ENCODE measurements at places on chromosomes 5 and 9.
A peak's percentile ranks its signal among the peaks of the same experiment; 100 is the strongest.

DNA sequence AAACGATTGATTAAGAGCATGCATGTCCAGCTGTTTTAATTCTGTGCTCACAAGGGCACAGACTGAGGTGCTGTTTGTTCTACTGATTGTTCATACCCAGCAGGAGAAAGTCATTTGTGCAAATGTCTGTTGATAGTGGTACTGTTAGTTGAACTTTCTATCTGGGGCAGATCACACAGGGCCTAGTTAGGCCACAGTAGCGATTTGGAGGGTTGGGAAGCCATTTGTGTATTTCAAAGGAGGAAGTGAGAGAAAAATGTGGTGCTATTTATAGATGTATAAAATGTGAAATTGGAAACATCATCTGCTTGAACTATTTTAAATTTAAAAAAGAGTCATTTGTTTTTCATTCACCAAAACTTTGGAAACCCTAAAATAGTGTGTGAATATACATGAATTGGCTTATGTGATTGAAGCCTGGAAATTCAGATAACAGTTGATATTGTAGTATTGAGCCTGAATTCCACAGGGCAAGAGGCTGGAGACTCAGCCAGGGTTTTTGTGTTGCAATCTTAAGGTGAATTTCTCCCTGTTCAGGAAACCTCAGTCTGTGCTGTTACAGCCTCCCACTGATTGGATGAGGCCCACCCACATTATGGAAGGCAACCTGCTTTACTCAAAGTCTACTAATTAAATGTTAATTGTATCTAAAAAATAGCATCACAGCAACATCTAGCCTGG is 162.0 kb upstream of the CDKN2B start:
- no peak for DNase-seq

GRCh38 chr5:74357827-74358226 is 282.7 kb downstream of the ENC1 start:
- no peak for DNase-seq

DNA sequence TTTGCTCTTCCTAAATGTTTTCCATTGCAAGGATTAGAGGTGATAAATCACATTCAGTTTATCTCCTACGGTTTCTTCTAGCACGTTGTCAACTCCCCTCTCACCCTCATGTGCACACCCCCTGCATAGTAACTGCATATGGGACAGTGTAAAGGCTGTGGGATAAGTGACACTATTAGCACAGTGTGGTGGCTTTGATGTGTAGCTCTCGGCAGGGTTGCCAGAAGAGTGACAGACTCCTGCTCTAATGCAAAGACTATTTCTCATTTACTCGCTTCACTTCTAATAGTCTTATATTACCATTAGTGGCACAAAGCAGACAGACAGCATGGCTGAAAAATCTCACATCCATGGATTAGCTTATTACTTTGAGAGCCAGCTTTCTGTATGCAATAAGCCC is 454.6 kb downstream of the CETN3 start:
- no peak for DNase-seq

DNA sequence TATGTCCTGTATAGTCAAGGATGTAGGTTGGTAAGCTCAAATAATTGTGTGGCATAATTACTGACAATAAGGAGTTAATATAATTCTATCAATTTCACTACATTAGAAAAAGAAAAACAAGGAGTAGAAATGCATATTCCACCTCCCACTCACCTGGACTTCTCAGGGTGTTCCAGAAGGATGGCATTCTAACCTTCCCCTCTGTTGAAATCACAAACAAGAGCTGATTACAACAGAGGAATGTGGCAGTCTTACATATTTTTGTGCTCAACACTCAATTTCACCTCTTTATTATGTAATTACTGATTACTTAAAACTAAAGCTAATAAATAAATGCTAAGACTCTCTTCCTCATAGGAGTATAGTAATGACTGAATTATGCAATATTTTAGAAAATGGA is 745.3 kb downstream of the DTWD2 start:
- DNase-seq, result no peak

DNA sequence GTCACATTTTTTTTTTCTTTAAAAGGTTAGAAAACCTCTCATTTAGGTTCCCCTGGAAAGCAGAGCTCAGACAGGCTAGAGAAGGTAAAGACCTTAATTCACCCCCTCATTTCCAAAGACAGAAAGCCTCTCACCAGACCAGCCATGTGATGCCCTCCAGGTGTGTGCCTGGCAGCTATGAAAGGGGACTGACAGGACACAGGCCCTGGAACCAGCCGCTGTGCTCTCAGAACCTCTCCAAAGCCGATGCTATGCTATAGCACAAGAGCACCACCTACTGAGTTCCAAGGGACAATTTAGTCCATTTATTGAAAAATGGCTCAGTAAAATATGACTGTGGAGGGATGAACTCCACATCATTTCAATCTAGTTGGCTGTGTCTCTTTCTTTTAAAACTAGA is 48.8 kb downstream of the FANCC start:
- no peak for DNase-seq

GRCh38 chr9:75027187-75028107 is 646 bp downstream of the CARNMT1 start:
- peak; percentile 12 for DNase-seq

DNA sequence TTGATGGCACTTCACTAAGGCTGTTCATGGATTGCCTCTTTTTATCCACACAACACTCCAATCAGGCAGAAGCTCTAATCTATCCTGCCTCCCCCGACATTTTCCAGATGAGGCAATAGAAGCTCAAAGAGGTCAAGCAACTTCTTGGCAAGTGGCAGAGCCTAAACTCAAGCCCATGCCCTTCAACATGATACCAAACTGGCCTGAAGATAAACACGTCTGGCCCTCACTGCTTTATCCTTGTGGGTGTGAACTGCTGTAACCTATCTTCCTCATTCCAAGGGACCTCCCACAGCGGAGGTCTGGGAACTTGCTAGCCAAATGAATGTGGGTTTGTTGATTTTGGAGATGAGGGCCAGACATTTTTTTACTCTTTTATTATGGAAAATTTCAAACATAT is 9.5 kb downstream of the SLC35A4 start:
- DNase-seq, result no peak

DNA sequence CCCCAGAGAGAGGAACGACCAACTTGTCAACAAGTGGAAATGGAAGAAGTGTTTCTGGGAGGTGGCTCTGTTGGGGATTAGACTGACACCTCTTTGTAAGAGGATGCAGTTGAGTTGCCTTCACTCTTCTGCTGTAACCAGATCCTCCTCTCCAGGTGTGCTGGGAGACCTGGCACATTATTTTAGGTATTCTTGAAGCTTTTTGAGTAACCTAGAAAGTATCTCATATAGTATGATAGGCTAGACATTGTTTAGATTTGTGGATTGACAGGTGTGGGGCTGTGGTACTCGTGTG is 21.6 kb downstream of the SNX30 start:
- DNase-seq, result no peak

DNA sequence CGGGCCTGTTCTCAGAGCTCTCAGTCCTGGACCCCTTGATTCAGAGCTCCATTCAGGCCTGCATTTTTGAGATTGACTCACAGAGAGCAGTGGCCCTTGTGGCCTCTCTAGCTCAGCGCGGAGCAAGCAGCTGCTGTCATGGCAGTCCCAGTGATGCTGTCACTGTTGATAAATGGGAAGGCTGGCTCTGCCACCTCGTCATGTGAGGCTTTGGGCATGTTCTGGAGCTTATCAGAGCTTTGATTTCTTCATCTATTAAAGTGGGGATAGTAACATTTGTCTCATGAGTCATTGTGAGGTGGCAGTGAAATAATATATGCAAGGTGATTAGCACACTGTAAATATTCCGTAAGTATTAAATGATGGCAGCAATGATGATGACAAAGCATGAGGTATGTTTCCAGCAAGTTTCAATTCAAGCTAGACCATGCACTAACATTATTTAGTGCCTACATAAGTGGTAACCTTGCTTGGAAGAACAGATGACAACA is 126.4 kb upstream of the CXCL14 start:
- no peak for DNase-seq

DNA sequence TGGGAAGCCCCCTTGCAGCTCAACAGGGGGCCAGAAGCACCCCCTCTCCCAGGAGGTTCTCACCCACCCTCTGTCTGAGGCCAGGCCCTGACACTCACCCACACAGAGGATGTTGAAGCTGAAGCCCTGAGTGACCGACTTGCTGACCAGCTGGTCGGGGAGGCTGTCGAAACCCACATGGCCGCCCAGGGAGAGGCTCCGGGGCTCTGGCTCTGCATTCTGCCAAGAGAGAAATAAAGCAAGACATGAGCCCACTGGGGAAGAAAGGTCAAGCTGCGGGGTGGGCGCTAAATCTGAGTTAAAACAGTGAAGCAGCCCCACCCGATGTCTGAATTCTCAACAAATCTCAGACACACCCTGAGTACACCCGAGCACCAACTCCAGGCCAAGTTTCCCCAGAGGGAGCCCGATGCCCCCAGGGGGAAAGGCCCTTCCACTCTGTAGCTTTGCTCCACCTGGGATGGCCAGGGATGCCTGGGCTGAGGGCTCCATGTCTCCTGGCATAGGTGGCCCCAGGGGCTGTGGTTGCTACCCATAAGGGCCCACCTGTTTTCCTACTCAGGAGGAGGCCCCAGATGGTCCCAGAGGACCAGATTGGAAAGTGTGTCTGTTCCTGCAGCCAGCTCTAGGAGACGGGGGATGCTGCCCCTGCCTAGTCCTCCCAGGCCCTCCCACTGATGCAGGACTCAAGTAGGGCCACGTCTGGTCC is 11.6 kb downstream of the SEPTIN8 start:
- no peak for DNase-seq

DNA sequence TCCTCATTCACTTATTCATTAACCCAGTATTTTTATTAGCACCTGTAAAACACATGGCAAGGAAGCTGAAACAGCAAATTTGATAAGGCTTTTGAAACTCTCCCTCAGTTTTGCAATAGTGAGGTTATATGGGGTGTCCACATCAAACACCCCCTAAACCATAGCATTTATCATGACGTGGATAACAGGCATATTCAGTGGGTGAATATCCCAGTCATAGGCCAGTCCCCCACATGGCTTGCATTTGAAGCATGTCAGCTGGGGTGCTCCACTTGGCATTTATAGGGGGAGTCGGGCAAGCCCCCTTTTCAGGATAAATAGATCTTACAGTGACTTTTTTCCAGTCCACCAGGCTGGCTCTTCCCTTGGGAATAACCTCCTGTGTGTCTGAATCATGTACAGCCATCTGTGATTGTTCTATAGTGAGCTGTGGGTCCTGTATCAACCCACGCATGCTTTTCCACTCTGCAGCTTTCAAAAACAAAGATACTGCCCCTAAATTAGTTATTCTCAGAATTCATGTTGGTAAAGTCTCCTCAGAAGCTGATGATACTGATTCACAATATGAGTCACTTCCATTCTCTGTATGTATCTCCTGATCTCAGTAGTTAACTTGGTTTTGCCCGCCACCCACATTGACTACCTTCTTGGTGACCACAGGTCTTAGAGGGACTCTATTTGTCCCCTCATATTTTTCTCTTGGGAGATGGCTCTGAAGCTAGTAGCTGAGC is 84.4 kb upstream of the SPIN1 start:
- DNase-seq, result no peak

DNA sequence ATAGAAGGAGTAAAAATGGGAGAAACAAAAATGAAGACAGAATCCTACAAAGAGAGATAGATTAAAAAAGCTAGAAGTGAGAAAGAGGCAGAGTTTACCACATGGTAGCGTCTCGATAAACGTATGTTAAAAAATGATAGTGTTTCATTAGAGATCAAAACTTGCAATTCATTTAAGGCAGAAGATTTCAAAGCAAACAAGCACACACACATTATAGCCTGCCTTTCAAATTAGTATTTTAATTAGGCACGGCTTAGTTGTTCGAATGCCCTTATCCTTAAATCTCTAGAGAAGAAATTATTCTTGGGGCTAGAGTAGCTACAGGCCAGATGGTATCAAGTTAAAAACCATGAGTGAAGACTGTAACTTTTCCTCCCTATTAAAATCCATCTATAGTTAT is 6.0 kb downstream of the STOM start:
- DNase-seq, result no peak

- DNase-seq, result no peak
Measured at GRCh38 chr9:16417161-16417560, 453.3 kb downstream of the BNC2 start.

Measured in CMK (cell line).